ENCODE measurements at places on chromosomes 4 and X. TPM values are rescaled to one million over a fixed set of nuclear protein-coding genes. Genes with fewer than 3 reads are reported as not detected.

GRCh38 chr4:2494992-2495391 lies 26.1 kb downstream of the RNF4 start:
- no peak overlapping the region for H3K27ac ChIP-seq
- peaks cover 85% of the 10 kb centered on the region for H3K36me3 ChIP-seq
- H3K4me3 ChIP-seq = no peak overlapping the region
- H3K4me1 ChIP-seq = peaks cover 5% of the 10 kb centered on the region
- DNase-seq = no peak
- no peaks in the 10 kb centered on the region for H3K27me3 ChIP-seq

DNA sequence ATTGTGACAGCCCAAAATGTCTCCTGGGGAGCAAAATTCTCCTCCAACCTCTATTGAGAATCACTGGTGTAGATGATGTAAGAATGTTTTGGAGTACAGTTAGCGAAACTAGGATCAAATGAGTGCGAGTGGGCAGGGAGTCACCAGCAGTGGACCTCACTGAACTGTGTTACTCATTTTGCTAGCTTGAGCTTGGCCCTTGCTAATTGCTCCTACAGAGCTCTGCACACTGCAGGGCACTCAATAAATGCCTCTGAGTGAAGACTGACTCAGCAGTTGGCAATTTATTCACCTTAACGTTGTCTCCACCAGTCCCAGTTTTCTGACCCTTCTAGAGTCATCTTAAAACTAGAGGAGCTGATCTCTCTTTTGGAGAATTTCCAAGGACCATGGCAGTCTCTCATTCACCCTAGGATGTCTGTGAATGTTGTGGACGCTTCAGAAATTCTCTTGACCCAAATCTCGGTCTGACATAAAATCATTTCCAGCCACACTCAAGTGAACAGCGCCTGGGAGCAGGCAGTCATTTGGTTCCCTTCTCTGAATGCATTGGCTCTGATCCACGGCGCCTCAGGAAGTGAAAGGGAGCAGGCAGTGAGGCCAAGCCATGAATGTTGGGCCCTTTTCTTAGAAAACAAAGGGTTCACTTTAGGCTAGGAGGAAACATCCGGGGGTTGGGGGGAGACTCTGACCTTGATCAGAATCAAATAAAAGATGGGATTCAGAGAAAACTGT lies 148.1 kb downstream of the NWD2 start:
- peak overlapping the region; percentile 7 for H3K27ac ChIP-seq
- H3K27me3 ChIP-seq = no peaks in the 10 kb centered on the region
- H3K4me3 ChIP-seq = no peak overlapping the region
- H3K4me1 ChIP-seq = peaks cover 3% of the 10 kb centered on the region

DNA sequence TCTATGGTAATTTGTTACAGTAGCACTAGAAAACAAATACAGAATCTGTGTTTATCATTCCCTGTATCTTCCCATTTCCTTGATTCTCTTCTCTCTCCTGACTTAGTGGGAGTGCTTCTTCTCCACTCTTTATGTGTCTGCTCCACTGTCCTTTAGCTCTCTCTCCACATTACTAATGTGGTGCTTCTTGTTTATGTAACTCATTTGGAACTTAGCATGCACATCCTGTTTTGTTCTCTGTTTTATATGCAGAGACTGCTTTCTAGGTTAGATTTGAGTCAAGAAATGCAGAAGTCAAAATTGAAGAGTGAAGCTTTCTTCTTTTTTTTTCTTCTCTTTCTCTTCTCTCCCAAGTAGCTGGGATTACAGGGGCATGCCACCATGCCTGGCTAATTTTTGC lies 25.9 kb downstream of the ADH1A start:
- H3K4me3 ChIP-seq = no peak overlapping the region
- DNase-seq = no peak
- no peaks in the 10 kb centered on the region for H3K4me1 ChIP-seq
- H3K27ac ChIP-seq = no peak overlapping the region

GRCh38 chrX:108420481-108420880 lies 17.7 kb downstream of the COL4A6 start:
- H3K27ac ChIP-seq = no peak overlapping the region
- H3K27me3 ChIP-seq = no peaks in the 10 kb centered on the region
- DNase-seq = no peak
- H3K4me3 ChIP-seq = no peak overlapping the region

DNA sequence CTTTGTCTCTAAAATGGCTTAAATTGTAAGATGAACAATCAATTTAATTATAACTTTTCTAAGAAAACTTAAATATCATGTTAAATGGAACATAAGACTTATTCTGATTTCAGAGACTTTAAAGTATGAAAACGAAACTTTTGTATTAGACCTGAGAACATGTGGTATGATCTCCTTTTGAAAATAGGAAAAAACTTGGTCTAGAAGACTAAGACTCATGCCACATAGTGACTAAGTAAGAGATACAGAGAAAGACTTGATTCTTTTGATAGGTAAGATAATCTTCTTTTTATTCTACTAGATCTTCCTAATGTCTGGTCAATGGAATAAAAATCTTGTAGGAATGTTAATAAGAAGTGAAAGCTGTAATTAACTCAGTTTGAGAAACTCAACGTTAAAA lies 326.3 kb upstream of the GRIA3 start:
- no peaks in the 10 kb centered on the region for H3K36me3 ChIP-seq
- H3K27me3 ChIP-seq = no peaks in the 10 kb centered on the region
- DNase-seq = no peak

- H3K36me3 ChIP-seq = no peaks in the 10 kb centered on the region
- no peak overlapping the region for H3K27ac ChIP-seq
- no peak overlapping the region for H3K4me3 ChIP-seq
Measured at GRCh38 chr4:42543762-42544161, 113.1 kb downstream of the ATP8A1 start.

Gene SLBP
- 60.2 TPM for total RNA-seq

Gene DACH2
- total RNA-seq = 1.4 TPM

Gene SYTL5
- total RNA-seq = 5.1 TPM

Data from endodermal cell (in vitro differentiated cells).